GM04504 (cell line): ENCODE measurements at places on chromosomes 7 and 10.

- no peak for DNase-seq
Observed at GRCh38 chr7:70647801-70648498, 484.0 kb upstream of the GALNT17 start.

DNA sequence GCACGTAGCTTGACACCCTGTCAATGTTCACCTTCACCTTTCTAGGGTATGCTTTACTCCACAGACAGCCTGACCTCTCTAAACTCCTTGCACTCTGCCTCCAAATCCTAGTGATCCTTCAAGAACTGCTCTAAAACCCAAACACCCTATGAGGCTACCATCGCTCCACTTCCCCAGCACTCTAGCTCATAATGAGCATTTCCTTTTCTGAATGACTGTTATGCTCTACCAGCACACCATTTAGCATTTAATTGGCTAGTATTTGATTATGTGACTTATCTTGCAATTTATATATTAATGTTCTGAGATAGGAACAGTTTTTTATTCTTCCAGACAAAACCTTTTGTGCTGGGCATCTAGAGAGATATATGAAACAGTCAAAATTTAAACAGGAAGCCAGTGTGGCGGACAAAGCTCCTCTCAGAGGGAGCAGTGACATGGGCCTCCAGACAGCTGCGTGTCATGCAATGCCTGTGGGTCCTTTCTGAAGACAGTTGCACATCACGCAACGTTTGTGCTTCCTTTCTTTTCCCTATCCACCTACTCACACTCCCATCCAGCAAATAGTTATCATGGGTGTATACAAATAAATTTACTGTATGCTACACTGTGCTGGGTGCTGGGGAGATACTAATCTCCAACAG is 86.3 kb downstream of the ALOX5 start:
- no peak for DNase-seq

- DNase-seq = no peak
Observed at GRCh38 chr7:92485267-92485892, 7.6 kb upstream of the ERVW-1 start.

DNA sequence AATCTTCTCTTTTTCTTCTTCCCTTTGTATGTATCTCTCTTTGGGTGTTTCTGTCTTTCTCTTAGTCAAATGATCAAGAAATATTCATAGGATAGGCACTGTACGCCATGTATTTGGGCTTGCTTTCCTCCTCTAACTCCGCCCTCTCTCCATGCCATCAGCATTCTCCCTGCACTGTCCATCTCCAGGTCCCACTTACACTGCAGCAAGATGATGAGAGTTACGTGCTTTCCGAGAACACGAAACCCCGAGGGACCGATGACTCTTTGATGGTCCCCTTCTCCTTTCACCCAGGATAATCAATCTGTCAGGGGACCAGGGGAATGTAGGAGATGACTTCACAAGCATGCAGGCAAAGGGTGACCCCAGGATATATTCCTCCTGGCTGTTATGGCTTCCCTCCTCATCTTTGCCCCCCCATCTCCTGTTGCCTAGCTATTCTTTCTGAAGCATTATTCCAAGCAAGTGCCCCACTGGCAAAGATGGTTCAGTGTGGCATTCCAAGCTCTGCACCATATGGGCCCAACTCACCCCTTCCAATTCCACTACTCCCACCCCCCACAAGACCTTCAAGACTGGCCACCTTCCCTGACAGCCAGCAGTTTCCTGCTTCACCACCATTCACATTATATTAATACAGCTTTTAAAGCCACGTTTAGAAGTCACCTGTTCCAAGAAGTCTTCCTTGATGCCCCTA is 40.0 kb downstream of the HIF1AN start:
- DNase-seq = no peak

GRCh38 chr7:53800746-53801145 is 741.4 kb upstream of the VSTM2A start:
- DNase-seq = no peak

DNA sequence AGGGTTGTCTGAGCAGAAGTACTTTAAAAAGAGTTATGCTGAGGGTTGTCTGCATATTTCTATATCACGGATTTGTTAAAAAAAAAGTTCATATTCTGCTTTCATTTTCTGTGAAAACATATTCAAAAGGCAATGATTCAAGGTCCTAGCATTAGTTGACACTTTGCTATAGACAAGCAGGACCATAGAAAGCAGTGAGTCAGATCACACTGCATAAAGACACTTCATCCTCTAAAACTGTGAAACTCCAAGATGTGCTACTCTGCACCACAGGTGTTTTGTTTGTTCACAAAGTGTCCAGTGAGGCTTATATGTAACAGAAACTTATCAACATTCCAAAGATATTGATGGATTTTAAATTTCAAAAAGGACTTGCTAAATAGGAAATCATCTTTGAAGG is 47.0 kb downstream of the SPAM1 start:
- DNase-seq = no peak

- DNase-seq = no peak
Observed at GRCh38 chr7:37817591-37817960, 30.8 kb upstream of the NME8 start.

DNA sequence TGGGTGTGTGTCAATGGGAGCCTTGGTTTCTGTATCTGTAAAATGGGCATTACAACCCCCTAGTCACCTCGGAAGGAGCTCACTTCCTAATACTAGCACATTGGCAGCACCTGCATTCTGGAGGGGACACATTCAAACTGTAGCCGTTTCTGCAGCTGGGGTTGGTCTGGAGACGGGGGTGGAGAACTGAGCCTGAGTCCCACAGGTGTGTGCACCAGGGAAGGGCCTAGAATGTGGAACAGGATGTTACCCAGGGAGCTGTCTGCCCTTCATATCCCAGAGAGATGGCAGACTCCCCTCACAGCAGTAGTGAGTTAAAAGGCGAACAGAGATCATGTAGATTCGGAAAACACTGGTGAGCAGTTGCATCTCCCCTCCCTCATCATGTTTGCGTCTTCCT is 272.8 kb upstream of the ZNF32 start:
- DNase-seq = no peak

DNA sequence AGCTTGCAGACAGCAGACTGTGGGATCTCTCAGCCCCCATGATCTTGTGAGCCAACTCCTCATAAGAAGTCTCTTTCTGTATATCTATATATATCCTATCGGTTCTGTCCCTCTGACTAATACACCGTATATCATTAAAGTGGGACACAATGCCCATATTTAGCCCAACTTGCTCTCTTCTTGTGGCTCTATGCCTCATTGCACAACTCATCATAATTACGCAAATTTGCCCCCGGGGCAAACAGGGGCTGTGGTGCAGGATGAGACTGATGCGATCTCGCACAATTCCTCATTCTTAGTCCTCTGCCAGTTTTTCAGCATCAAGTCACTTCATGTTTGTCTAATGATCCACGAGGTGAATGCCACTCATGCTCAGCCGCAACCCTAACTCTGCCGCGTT is 183.2 kb downstream of the PRPF18 start:
- no peak for DNase-seq
